ENCODE measurements at places on chromosomes 7 and 10.
A peak's percentile ranks its signal among the peaks of the same experiment; 100 is the strongest.

GRCh38 chr10:119578355-119578754 is 18.4 kb downstream of the TIAL1 start:
- DNase-seq, result no peak

GRCh38 chr7:14821757-14822480 is 80.6 kb downstream of the DGKB start:
- DNase-seq, result no peak

DNA sequence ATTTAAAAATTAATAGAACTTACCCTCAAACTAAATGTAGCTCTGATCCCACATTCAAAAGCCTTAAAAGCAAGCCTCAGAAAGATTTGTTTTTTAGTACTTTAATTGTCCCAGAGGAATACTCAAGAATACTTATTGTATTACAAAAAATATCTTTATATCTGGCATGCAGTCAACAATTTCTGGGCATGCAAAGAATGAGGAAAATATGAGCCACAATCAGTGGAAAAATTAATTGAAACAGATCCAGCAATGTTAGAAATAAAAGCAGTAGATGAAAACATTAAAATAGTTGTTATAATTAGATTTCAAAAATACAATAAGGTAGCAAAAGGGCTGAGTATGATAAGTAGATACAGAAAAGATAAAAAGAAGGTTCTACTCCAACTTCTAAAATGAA is 154.7 kb downstream of the PON1 start:
- DNase-seq, result no peak

- DNase-seq, result no peak
These were observed 36.4 kb upstream of the FIGNL1 start for GRCh38 chr7:50486512-50486911.

GRCh38 chr10:117442521-117442920 is 67.3 kb upstream of the PDZD8 start:
- DNase-seq, result peak; percentile 52

- no peak for DNase-seq
These were observed 9.5 kb upstream of the NPFFR1 start for GRCh38 chr10:70293169-70293843.

DNA sequence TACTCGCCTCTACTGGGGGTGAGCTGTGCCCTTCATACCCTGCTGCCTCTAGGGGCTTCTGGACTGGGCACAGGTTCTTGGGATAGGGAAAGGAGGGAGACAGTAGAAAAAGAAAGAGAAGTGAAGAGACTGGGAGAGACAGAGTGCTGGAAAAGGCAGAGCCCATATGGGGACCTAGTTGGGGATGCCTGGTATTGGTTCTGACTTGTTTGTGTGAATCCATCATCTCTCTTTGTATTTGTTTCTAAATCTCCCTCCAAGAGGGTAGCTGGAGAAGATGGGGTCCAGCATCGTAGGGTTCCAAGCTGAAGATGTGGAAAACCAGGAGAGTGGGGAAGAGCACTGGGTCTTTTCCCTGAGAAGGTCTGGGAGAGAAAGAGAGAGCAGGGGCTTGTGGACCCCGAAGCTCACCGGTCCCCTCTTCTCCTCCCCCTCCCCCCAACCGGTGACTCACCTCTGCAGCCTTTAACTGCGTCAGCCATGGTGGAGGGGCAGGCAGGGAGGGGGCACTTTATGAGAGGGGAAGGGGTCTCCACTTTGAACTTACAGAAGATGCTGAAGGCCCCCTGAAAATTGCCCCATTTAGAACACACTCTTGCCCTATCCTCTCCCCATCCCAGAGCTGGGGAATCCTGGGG is 3.2 kb upstream of the VGF start:
- DNase-seq, result no peak

DNA sequence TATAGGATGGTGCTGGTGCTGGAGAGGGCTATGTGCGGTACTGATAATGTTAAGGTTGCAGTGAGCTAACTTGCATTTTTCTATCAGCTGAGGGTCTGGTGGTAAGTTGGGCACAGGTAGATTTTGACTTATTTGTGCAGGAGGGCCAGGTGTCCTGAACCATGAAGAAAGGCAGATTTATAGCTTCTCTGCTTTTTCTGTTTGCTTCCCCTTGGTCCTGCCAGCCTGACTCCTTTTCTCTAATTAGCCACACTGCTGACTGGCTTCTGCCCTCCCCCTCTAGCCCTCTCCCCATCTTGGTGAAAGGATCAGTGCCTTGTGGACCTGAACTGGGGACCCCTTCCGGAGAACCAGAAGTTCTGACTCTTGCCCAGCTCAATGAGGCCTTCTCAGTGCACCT is 40.8 kb upstream of the STEAP4 start:
- no peak for DNase-seq

- DNase-seq, result peak; percentile 59
These were observed 19.3 kb downstream of the OR6B1 start for GRCh38 chr7:144019457-144019856.

DNA sequence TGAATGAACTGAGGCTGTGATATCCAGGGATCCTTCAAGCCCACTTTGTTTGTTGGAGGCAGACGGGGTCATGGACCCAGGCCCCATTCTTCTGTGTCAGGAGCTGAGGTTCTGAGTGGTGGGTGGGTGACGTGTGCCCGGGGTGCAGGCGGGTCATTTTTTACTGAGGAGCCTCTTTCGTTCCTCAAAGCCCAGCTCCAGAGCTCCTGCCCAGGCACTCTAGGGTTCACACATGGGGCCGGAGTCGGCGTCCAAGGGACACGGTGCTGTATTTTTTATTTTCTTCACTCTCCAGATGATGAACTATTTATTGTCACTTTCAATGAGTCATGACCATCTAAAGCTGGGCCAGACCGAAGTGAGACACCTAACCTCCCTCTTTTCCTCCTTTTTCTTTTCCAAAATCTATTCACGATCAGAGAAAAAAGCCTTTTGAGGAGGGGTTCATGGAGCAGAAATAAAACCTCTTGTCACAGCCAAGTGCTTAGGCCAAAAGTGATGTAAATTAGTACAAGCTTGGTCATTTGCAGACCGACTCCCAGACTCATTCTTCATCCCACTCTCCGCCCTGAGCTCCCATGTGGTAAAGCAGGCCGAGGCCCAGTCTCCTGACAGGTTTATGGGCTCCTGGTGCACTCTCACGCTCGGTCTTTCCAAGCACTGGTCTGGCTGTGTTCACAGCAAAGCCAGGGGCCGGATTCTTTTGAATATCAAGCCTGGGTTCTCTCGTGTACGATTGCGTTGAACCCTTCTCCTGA is 41.4 kb upstream of the PITRM1 start:
- no peak for DNase-seq

GRCh38 chr7:30648744-30649540 is 33.3 kb downstream of the CRHR2 start:
- DNase-seq, result no peak

DNA sequence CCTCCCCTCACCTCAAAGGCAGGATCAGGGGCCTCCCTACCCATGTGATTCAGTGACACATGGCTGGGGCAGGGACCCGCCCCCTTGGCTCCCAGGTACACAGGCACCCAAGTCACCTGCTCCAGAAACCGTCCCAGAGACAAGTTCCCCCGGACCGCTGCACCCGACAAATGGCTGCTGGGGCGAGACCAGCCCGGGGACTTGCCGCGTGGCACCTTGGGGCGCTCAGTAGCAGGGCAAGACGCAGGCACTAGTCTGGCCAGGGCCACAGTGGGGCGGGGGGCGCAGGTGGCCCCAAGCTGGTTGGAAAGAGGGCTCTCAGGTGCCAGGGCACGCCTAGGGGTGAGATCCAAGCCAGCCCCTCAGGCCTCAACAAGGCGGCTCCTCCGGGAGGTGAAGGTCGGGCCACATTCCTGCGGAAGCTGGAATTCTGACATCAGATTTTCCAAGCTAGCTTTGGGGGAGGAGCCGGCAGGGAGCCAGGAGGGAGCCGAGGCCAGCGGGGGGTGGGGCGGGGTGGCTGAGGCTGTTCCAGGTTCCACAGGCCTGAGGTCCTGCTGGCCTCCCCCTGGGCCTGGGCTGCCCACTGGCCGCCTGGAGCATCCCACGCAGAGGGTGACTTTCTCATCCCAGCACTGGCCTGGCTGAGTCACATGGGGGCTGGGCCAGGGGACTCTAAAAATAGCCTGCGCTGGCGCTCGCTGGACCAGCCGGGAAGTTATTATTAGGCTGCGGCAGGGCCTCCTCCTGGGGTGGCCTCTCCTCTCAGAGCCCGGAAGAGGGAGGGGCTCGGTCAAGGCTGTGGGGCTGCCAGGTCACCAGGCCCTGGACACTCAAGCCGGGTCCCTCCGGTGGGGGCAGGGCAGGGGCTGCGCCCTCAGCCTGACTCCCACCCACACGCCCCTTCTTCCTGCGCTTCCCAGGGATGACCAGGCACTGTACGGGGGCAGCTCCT is 20.5 kb upstream of the INPP5A start:
- peak; percentile 99 for DNase-seq
